ENCODE measurements at places on chromosomes 4 and X. TPM values are rescaled to one million over a fixed set of nuclear protein-coding genes. Genes with fewer than 3 reads are reported as not detected.

The DMP1 gene
- not detected for total RNA-seq

The P2RY4 gene
- 0.54 TPM for total RNA-seq

The ZDHHC15 gene
- total RNA-seq: 10.4 TPM

The NPY5R gene
- 4.5 TPM for total RNA-seq

The CLGN gene
- total RNA-seq: 5.3 TPM
